GM23248 (cell line): ENCODE measurements at places on chromosomes 12 and 14.

GRCh38 chr14:105527826-105528585 lies 1.6 kb downstream of the TMEM121 start:
- DNase-seq: peak; percentile 90

- DNase-seq: no peak
These were observed 17.9 kb upstream of the MGP start for GRCh38 chr12:14903386-14904098.

GRCh38 chr12:6361834-6362233 lies 13.5 kb downstream of the SCNN1A start:
- no peak for DNase-seq

DNA sequence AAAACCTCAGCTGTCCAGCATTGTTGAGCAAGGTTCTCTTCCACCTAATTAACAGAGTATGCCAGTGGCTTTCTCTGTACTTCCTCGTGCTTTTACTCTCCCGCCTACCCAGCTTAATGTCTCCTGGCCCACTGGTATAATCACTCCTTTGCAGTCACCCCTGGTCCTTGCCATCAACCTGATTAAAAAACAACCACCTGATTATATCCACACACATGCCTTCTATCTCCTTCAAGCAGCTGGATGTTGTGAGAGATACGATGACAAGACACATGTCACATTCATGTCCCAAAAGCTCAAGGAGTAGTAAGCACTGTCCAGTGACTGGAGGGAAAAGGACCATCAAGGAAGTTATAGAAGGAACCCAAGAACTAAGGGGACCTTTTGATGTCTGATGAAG lies 241.3 kb upstream of the GRIP1 start:
- DNase-seq: no peak

DNA sequence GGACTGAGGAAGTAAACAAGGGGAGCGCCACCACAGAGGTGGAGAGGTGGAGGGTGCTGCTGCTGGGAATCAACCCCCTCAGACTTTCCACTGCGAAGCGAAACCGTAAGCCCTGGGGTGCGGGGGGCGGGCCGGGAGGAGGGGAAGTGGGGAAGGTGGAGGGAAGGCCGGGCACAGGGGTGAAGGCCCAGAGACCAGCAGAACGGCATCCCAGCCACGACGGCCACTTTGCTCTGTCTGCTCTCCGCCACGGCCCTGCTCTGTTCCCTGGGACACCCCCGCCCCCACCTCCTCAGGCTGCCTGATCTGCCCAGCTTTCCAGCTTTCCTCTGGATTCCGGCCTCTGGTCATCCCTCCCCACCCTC lies at the start of gene LAG3:
Gene LAG3 (plus strand): TSS at position 190 of the 365 bp plus-strand sequence. CDS start 333 bp downstream, outside the sequence.
- no peak for DNase-seq

DNA sequence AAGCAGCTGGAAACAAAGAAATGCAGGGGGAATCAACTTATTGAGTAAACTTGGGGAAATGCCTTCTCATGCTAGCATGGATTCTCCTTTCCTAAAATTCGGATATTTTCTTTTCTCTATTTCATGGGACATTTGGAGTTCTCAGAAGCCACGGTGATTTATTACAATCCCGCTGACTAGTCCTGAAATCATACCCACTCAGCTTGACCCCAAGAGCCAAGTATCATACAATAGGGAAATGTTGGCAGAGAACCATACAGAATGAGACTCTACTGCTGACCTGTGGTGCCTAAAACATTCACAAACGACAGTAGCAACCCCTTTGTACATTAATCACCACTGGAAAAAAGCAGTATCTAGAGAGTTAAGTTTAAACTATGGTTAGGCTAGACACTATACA lies 112.4 kb downstream of the KICS2 start:
- no peak for DNase-seq

GRCh38 chr12:63809566-63809965 lies 29.9 kb downstream of the RXYLT1 start:
- no peak for DNase-seq

GRCh38 chr14:69812711-69813110 lies 15.7 kb upstream of the SLC10A1 start:
- no peak for DNase-seq

DNA sequence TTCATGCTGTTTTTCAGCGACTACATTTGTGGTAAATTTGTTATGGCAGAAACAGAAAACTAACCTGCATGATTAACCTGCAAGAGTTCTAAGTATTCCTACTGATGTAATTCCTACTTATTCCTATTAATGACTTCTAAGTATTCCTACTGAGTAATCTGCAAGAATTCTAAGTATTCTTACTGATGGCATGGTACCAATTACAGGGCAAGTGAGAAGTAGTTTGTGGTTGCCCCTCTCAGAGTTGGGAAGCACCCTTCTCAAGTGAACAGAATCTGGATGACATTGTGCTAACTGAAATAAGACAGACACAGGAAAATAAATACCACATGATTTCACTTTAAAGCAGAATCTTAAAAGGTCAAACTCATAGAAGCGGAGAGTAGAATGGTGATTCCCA lies 100.9 kb upstream of the CPNE8 start:
- no peak for DNase-seq

GRCh38 chr14:51554339-51554920 lies 97.3 kb upstream of the FRMD6 start:
- DNase-seq: peak; percentile 85

- no peak for DNase-seq
These were observed 122.3 kb upstream of the CPM start for GRCh38 chr12:69055280-69055679.

DNA sequence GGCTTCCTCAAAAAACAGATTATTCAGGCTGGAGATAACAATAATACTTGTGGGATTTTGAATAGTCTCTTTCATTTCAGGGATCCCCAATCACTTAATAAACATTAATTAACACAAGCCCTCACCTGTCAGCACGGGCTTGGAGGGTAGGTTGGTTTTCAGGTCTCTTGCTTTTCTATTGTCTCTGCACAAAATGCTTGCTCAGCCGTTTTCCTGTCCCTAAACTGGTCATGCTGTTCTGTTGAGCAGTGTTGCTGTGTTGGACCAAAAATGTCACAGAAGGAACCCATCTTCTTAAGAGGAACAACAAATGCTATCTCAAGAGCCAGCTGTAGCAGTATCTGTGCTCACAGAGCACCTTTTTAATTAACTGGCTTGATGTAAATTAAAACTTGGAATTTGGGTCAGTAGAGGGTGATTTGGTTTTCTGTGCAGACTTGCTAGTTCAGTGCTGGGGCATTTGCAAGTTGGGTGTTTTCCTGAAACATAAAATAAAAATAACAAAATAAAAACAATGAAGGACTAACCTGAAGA lies 231.8 kb upstream of the CRY1 start:
- no peak for DNase-seq

GRCh38 chr14:64830961-64831360 lies 48.7 kb downstream of the SPTB start:
- no peak for DNase-seq

GRCh38 chr12:113284751-113285150 lies 50.2 kb downstream of the SLC8B1 start:
- no peak for DNase-seq

DNA sequence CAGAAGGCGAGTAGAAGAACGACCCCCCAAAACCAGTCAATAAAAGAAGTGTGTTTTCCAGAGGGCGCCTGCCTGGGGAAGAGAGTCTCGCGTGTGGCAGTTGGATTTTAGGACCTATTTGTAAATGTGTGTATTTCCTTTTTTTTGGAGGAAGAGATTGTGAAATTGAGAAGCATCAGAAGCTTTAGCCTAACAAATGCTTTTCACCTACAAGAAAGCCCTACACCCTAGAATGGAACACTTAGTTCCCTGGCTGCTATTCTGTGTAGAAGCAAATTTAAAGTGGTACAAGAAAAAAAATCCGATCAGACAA lies 1.3 kb downstream of the RCOR1 start:
- no peak for DNase-seq

- peak; percentile 47 for DNase-seq
These were observed 72.9 kb upstream of the SRSF5 start for GRCh38 chr14:69693801-69694729.

- DNase-seq: peak; percentile 9
These were observed 274.7 kb downstream of the TTC6 start for GRCh38 chr14:37870170-37870569.

- DNase-seq: no peak
These were observed 138.7 kb upstream of the DYRK2 start for GRCh38 chr12:67509666-67510386.

DNA sequence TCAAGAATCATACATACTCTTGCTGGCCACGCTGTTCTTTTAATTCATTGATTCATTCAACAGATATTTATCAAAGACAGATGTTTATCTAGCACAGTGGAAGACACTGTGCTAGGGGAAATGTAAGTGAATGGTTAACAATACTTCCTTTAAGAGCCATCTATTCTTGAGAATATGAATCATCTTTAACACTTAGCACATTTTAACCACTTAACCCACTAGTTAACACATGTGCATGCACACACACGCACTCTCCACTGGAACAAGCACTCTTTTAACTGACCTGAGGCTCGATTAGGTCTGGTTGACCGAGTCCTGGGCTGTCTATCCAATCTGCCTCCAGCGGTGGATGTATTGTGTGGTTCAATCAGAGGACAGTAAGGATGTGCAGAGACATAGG lies 34.6 kb downstream of the LMNTD1 start:
- DNase-seq: peak; percentile 55

DNA sequence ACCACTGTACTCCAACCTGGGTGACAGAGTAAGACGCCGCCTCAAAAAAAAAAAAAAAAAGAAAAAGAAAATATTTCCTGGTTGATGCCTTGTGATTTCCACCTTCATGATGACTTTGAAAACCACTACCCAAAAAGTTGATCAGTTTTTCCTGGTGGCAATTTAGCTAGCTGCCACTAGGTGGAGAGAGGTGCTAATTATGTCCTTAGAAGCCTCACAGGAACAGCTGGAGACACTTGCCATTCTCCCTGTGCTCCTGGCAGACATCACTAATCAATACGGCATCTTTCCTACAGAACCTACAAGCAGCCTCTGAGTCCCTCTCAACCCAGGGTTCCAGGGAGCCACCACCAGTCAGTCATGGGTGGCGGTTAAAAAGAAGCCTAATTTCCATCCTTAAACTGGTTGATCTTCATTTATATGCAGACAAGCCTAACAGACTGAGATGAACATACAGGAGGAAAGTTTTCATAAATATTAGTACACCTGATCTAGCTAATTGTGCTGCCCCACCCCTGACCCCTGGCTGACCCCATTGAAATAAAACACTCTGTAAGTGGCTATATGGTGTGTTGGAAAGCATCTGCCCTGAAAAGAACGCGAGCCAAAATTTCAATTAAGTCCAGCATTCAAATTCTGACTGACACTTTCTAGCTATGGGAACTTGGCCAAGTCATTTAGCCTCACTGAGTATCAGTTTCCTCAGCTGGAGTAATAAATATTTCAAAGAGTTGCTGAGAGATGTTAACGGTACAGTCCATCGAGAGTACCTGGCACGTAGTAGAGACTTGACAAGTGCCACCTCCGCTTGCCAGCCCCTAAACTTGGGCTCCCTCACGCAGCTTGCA lies 6.2 kb upstream of the OAS1 start:
- peak; percentile 48 for DNase-seq

DNA sequence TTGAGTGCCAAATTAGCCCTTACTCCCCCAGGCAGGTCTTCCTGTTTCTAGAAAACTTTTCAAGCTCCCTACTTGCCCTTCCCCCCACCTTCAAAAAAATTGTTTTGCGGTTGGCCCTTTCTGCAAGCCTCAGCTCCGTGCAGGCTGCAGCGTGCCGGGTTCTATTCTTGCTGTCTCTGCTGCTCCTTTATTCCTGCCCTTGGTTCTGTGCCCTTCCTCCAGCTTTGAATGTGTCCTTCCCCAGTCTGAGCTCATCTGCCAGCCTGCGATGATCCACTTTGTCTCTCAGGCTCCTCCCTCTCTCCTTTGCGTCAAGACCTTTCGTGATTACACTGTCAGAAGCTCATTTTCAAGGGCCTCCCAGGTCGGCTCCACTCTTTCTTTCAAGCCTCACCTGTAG lies 98.6 kb downstream of the IRF2BPL start:
- DNase-seq: peak; percentile 74

DNA sequence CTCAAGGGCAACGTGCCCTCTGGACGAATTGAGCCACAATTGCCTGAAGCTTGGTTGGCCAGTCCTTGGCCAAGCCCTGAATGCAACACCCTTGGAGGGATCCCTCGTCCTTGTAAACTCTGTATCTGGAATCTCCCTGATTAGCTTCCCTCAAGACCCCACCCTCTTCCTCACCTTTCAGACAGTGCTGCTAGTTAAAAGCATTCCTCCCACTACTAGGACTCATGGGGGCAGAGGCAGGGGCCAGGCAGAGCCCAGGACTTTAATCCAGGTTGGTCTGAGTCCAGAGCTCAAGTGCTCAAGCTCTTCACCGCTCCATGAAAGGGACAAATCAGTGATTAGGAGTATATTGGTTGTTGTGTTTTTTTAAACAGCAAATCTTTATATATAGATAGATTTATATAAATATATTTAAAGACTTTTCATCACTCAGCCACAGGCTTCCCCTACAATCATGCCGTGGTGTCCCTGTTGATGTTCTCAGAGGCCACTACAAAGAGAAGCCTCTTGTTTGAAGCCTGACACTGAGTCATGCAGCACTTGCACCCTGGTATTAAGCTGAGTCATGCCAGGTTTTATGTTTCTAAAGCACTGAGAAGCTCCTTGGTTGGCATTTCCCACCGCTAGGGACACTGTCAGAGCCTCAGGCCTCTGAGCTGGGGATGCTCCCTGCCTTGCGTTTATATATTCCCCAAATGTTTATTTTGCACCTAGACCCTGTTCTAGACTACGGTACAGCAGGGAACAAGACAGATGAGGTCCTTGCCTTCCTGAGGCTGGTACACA lies 53.8 kb upstream of the GSC start:
- DNase-seq: peak; percentile 38

DNA sequence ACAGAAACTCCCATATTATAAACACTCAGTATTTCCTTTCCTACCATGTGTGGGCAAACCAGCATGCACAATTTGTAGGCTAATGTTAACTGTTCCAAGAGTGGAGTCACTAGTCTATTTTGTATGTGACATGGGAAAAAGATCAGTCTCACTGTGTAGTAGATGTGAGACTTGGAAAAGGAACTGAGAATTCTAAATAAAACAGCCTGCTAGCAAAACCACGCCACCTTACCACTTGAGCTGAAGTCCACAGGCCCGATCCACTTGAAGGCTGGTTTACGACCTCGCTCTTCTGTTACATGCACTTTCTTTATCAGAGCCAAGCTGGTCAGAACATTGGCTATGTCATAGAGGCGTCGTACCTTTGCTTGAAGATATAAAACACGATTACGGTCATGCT lies 22.5 kb downstream of the E2F7 start:
- no peak for DNase-seq
